Neural crest cell (in vitro differentiated cells): ENCODE measurements at places on chromosomes 2 and 18. TPM values are rescaled to one million over a fixed set of nuclear protein-coding genes. Genes with fewer than 3 reads are reported as not detected.

Gene ITGA4
- total RNA-seq = 74.4 and 75.6 TPM in 2 replicates

Gene ALKAL2
- total RNA-seq = 0.63 and 0.82 TPM in 2 replicates

Gene AQP12B
- not detected in 2 replicates for total RNA-seq

Gene SMAD4
- total RNA-seq = 148 and 151 TPM in 2 replicates

Gene CLEC4F
- total RNA-seq = not detected in 2 replicates

Gene EVX2
- 0.43 and 0.44 TPM in 2 replicates for total RNA-seq

Gene GNLY
- total RNA-seq = not detected in 2 replicates

Gene CD226
- 0.40 and 1.0 TPM in 2 replicates for total RNA-seq

DNA sequence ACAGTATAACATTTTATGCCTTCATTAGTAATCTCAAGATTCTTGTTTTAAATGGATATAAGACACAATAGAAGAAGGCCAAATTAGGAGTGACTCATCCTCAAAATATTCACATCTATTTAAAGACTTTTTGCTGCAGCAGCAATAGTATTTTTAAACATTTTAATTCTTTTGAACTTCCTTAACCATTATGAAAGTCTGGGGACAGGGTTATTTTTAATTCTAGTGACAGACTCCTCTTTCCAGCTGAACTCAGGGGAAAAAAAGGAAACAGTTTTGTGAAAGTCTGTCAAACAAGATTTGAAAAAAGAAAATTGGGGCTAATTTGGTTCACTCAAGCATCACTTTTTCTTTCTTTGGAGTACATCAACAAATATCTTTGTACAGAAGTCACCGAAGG is 541.8 kb downstream of the NUP35 start:
- no peak for DNase-seq

GRCh38 chr18:35075132-35075531 is 33.9 kb downstream of the MAPRE2 start:
- DNase-seq = no peak

DNA sequence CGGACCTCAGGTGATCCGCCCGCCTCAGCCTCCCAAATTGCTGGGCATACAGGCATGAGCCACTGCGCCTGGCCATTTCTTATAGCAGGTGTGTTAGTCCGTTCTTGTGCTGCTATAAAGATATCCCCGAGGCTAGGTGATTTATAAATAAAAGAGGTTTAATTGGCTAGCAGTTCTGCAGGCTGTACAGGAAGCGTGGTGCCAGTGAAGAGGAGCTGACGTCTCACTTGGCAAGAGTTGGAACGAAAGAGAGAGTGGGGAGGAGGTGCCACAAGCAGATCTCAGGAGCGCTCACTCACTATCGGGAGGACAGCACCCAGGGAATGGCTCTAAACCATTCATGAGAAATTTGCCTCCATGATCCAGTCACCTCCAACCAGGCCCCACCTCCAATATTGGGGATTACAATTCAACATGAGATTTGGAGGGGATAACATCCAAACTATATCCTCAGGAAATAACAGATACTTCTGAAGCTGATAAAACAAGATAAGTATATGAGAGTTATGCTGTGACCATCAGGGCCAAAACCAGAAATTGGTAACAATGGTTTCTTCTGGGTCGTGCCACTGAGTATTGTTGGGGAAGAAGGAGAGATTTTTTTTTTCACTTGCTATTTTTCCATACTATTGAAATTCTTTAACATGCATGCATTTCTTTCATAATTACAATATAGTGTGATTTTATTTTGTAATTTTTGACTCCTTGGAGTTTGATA is 7.4 kb upstream of the RMC1 start:
- DNase-seq = no peak

DNA sequence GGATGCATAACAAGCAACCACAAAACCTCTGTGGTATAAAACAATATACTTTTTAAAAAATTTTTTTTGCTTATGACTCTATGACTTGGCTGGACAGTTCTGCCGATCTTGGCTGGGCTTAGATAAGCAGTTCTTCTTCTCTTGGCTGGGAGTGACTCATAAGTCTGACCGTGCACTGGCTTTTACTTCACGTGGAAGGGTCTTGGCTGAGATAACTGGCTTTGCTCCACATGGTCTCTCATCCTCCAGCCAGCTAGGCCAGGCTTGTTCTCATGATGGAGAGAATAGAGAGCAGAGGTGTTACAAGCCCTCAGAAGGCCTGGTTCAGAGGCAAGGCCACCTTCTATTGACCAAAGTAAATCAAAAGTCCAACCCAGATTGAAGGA is 178.9 kb upstream of the SERPINE2 start:
- no peak for DNase-seq

DNA sequence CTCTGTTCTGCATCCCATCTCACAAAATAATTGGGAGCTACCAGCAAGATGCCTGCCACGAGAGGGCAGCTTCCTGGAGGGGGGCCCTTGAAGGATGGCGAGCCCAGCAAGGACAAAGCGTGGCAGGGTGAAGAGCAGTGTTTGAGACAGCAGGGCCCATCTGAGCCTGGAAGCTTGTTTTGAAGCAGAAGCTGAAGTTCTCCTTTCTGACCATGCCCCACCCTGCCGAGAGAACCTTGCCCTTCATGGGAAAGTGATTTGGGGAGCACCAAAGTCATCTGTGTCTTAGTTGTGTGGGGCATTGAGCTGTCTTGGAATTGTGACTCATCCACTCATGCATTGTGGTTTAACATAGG is 216.3 kb downstream of the BCL11A start:
- DNase-seq = no peak

DNA sequence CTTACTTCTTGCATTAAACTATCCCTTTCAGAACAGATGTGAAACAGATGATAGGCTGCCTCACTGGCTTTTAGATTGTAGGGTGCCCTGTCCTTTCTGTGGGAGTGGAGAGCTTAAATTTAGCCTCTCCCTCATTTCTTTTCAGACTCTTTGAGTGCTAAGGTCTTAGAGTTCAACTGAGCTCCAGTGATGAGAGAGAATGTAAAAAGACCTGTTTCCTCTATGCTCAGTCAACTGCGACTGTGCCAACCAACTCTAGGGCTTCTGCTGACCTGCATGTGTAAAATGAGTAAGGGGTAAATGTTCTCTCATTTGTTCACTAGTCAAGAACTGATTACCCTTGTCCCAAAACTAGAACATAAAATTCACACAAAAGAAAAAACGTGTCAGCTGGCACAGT is 104.8 kb upstream of the TGFA start:
- no peak for DNase-seq

GRCh38 chr2:62923242-62923641 is 127.4 kb upstream of the OTX1 start:
- DNase-seq = no peak

- DNase-seq = no peak
Measured at GRCh38 chr2:98501223-98501622, 56.6 kb downstream of the INPP4A start.

GRCh38 chr18:3560755-3561154 is 110.8 kb downstream of the TGIF1 start:
- DNase-seq = no peak

GRCh38 chr18:61322265-61322873 is 10.9 kb upstream of the CDH20 start:
- DNase-seq = peak; percentile 83

DNA sequence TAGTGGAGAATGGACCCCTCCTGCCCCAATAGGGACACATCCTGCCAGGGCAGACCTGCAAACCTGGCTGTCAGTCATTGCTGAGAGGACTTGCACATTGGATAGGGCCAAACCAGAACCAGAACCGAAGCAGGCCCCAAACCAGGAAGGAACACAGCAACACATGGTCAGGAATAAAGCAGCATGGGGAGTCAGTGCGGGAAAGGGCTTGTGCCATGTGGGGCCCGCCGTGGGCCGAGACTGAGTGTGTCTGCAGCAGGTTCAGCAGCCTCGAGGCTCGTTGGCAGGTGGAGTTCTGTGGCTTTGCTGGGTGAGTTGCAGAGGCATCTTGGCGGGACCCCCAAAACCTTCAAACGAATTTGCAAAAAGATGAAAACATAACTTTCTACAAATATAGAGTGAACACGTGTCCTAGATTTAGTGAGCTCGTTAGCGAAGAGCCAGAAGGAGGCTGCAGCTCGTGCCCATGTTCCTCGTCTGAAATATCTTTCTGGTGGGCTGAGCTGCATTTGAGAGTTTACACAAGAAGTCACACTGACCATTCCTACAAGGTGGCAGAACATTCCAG is 44.9 kb upstream of the LDLRAD4 start:
- DNase-seq = no peak

GRCh38 chr2:17519486-17519885 is 1.2 kb upstream of the RAD51AP2 start:
- DNase-seq = no peak

GRCh38 chr2:67802291-67802690 is 260.5 kb downstream of the C1D start:
- DNase-seq = no peak

GRCh38 chr18:12658426-12659138 is 675 bp upstream of the SPIRE1 start:
- peak; percentile 53 for DNase-seq
